Uterus (tissue), 4 donors: ENCODE measurements at places on chromosomes 1 and 21.

GRCh38 chr21:26067836-26068594 lies 102.6 kb downstream of the APP start:
- no peak for DNase-seq

GRCh38 chr21:37204580-37204979 lies 62.6 kb downstream of the VPS26C start:
- no peak for DNase-seq

GRCh38 chr1:219144658-219145315 lies 28.9 kb upstream of the LYPLAL1 start:
- no peak for DNase-seq

GRCh38 chr1:195591917-195592672 lies 1016.1 kb downstream of the KCNT2 start:
- DNase-seq: no peak

- peak; percentile 70 for DNase-seq
Measured at GRCh38 chr1:154998818-154999570, 3.6 kb upstream of the ZBTB7B start.

- DNase-seq: no peak
Measured at GRCh38 chr1:89870998-89871397, 50.2 kb downstream of the LRRC8D start.

GRCh38 chr21:37595944-37596343 lies 229.4 kb downstream of the DYRK1A start:
- no peak for DNase-seq

DNA sequence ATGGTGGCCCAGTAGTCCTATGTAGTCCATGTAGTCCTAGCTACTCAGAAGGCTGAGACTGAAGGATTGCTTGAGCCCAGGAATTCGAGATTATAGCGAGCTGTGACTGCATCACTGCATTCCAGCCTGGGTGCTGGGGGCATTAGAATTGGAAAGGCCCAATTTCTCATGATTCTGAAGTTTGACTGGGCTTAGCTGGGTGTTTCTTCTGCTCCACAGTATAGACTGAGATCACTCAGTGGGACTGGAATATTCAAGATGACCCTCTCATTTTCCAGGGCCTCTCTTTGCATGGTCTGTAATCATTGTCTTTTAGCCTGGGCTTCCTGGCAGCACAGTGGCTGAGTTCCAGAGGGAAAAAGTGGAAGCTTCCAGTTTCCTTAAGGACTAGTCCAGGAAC lies 26.2 kb downstream of the MROH7 start:
- no peak for DNase-seq

- no peak for DNase-seq
Measured at GRCh38 chr21:36384885-36385232, 333 bp upstream of the CHAF1B start.

- no peak for DNase-seq
Measured at GRCh38 chr1:119324198-119324597, 44.4 kb upstream of the HAO2 start.

- no peak for DNase-seq
Measured at GRCh38 chr1:64705591-64705990, 39.3 kb upstream of the RAVER2 start.

GRCh38 chr1:168848051-168848450 lies 119.0 kb upstream of the DPT start:
- DNase-seq: no peak

- peak; percentile 55 for DNase-seq
Measured at GRCh38 chr1:61441723-61442262, 283.1 kb downstream of the TM2D1 start.

- DNase-seq: no peak
Measured at GRCh38 chr1:44212355-44213221, 683 bp upstream of the DMAP1 start.

- DNase-seq: no peak
Measured at GRCh38 chr1:173554541-173555250, 48.2 kb downstream of the SLC9C2 start.

- no peak for DNase-seq
Measured at GRCh38 chr1:87799451-87799850, 470.8 kb downstream of the LMO4 start.

GRCh38 chr1:156866249-156866909 lies 5.7 kb downstream of the NTRK1 start:
- no peak for DNase-seq

- no peak for DNase-seq
Measured at GRCh38 chr1:233357595-233358397, 30.3 kb downstream of the MAP3K21 start.

- DNase-seq: no peak
Measured at GRCh38 chr1:52427152-52427551, 22.8 kb downstream of the PRPF38A start.

- DNase-seq: no peak
Measured at GRCh38 chr1:2877391-2877790, 75.9 kb upstream of the TTC34 start.

GRCh38 chr1:15299179-15299578 lies 52.2 kb downstream of the FHAD1 start:
- no peak for DNase-seq

DNA sequence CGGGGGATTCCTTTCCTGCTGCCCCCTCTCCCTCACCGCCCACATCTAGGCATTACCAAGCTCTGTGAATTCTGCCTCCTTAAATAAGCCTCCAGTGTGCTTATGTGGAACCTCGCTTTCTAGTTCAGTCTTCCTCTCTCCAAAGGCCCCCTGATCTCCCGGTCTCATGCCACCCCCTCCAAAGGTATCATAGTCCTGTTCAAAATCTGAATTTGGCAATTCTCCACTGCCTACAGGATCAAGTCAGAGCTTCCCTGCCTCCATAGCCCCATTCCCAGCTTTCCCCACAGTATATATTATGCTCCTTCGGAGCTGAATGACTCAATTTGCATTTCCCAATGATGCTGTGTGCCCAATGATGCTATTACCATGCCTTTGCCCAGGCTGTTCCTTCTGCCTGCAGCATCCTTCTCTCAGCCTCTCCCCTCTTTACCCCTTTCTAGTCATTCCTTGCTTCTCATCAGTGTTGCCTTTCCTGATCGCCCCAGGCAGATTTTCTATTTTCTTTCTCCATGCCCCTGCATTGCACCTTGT lies 1.7 kb downstream of the AZIN2 start:
- DNase-seq: no peak

- no peak for DNase-seq
Measured at GRCh38 chr1:6188466-6188865, 8.3 kb upstream of the CHD5 start.

DNA sequence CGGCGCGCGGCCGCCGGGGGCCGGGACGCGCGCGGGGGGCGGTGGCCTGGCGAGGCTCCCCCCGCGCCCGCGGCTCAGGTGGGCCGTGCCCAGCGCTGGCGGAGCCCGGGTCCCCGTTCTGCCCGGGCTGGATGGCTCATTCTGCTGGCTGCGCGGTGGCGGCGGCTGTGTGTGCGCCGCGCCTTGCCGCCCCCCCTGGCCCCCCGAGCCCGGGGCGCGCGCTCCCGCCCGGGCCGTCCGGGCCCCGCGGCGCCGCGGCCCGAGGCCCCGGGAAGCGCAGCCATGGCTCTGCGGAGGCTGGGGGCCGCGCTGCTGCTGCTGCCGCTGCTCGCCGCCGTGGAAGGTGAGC lies at the start of gene EPHB2:
TSS of gene EPHB2 (plus strand) at position 139 of the 349 bp plus-strand sequence. CDS start at position 283, 144 bp downstream.
- peak; percentile 49 for DNase-seq

GRCh38 chr21:34808569-34809204 lies 139.9 kb downstream of the CLIC6 start:
- no peak for DNase-seq

DNA sequence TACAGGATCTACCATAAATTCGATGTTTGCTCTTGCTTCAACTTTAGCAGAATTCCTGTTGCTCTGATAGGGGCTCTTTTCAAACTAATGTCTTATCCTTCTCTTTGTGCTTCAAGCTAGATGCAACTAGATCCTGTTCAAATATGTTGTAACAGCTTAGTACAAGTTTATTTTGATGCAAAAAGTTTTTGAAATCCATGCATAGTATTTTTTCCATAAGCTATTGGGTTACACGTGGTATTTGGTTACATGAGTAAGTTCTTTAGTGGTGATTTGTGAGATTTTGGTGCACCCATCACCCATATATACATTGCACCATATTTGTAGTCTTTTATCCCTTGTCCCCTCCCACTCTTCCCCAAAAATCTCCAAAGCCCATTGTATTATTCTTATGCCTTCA lies 907.7 kb downstream of the LTN1 start:
- no peak for DNase-seq

- DNase-seq: no peak
Measured at GRCh38 chr1:7912145-7912544, 28.5 kb downstream of the TNFRSF9 start.

DNA sequence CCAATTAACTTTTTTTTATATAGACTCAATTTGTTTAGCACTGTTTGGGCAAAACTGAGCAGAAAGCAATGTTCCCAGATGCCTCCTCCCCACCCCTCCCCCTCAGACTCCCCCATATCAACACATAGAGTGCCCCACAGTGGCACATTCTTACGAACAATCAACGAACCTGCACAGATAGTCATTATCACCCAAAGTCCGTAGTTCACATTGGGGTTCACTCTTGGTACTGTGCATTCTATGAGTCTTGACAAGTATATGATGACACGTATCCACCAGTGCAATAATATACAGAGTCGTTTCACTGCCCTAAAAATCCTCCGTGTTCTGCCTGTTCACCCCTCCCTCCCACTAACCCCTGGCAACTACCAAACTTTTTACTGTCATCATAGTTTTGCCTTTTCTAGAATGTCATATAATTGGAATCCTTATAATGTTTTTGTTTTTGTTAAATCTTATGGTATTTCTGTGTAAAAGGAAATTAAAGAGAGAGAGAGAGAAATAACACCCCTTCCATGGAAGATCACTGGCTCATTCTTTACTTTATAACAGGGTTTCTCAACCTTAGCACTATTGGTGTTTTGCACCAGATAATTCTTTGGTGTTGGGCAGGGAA lies 37.2 kb upstream of the HNRNPU start:
- DNase-seq: no peak

DNA sequence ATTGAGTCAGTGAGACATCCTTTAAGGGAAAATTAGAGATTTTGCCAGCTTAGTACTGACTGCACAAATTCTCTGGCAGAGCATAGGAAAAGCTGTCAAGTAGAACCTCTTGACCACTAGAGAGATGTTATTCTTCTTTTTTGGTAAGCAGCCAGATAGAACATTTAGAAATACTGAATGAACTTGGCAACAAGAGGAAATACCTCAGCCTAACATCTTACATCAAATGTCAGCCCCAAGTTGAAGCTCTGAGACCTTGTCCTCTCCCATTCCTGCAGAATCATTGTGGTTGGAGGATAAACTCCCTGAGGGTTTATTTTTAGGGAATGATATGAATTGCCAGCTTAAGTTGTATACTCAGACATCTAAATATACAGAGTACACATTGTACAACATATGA lies 53.5 kb downstream of the MIGA1 start:
- DNase-seq: peak; percentile 38

GRCh38 chr1:194717334-194717733 lies 1530.9 kb upstream of the B3GALT2 start:
- DNase-seq: no peak

- no peak for DNase-seq
Measured at GRCh38 chr1:159993911-159994310, 37.9 kb downstream of the PIGM start.

- peak; percentile 46 for DNase-seq
Measured at GRCh38 chr1:204296431-204296988, 63.2 kb downstream of the PLEKHA6 start.

- no peak for DNase-seq
Measured at GRCh38 chr1:224689374-224689773, 73.3 kb downstream of the CNIH3 start.

DNA sequence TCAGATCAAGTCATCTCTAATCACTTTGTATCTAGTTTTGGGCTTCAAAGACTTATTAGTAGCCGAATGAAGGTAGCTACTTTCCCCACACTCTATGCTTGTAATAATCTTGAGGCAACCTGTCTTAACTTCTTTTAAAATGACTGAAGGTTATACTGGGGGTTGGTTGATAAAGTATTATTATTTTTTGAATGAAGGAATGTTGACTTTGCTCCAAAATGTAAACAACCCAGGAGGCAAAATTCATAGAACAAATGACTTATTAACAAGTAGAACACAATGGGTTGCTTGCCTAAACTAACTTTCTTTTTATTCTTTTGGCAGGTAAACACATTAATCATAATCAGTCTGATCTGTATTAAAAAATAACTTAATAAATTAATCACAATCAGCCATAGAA lies 440.0 kb downstream of the USP25 start:
- no peak for DNase-seq

DNA sequence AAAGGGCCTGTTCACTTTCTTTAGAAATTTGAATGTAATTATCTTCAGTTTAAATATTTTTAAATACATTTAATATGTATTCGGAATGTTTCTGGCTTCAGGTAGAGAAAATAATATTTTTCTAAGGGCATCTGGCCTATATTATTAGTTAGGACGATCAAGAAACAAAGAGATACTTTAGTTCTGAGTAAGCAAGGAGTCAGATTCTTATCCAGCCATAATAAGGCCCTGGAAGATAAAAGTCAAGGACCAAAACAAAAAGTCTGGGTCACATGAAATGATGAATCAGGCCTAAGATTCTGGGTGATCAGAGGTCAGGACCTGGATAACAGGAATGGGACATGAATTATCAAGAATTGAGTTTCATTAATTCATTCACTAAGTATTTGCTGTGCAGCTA lies 6.3 kb downstream of the PHC2 start:
- DNase-seq: no peak

GRCh38 chr1:207787776-207788175 lies 35.9 kb downstream of the CD46 start:
- DNase-seq: no peak

DNA sequence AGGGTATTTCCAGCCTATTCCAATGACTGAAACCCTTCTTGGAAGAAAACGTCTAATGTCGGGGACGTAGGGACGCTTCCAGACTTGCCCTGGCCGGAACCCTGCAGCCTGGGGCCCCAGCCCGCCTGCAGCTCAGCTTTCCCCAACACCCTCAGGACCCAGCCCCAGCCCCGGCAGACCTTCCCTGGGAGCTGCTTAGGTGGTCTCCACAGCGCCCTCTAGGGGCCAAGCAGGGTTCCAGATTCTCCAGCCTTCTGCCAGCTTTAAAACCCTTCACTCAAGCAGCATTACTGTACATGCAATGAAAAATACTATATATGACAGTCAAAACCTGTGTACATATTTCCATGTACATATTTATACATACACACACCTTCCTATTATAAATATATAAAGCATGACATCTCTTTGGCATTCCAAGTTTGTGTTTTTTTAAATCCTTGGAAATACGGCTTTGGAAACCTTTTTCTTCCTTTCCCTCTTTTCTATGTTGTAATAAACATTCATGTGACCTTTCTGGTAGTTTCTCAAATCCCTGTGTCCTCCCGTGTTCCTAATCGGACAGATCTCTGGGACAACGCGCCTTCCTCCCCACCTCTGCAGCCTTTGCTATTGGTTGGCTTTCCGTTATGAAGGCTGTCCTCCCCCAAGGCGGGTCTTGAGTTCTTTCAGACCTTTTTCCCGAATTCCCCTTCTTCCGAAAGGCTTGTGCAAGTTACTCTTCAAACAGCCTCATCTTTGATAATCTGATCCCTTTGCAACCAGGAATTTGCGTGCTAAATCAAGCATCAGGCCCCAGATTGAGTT lies 60.3 kb downstream of the STUM start:
- DNase-seq: peak; percentile 70

- DNase-seq: no peak
Measured at GRCh38 chr1:209531006-209531405, 52.5 kb upstream of the CAMK1G start.

GRCh38 chr1:203284411-203285123 lies 20.8 kb upstream of the BTG2 start:
- DNase-seq: peak; percentile 32

- no peak for DNase-seq
Measured at GRCh38 chr1:162327788-162328165, 48.9 kb downstream of the SPATA46 start.
